ENCODE measurements at places on chromosomes 7 and 10.
A peak's percentile ranks its signal among the peaks of the same experiment; 100 is the strongest.

DNA sequence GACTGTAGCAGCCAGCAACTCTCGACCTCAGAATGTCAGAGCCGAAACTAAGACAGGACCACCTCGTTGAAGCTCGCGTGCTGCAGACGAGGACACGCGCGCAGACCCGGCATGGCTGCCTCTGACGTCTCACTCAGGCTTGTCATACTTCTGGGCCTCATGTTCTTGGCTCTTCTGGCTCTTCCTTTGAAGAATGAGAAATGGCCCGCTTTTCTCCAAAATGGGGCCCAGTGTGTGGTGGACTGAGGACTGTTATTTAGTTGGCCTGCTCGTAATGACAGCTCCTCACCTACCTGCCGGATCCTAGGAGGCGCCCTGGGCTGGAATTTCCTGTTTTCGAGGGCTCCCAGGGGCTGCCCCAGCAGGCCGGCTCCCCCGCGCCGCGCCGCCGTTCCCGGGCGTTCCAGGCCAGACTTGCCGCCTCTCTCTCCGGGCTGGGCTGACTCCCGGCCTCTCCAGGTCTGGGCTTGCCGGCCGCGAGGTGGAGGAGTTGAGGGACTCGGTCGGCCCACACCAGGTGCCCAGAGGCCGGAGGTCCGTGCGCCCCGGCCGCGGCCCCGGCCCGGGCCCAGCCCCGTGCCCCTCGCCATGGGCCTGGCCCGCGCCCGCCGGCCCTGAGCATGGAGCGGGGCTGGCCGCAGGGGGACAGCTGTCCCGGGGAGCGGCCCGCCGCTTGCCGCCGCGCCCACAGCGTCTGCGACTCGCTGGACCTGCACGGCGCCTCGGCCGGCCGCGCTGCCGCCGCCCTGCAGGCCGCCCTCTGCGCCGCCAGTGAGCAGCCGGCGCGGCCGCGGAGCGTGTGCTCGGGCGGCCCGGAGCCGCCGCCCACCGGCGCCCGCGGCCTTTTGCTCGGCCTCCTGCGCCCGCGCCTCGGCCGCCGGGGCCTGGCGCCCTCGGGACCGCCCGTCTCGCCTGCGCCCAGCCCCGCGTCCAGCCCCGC, 28.1 kb downstream of the AGAP3 start:
- DNase-seq, result no peak

DNA sequence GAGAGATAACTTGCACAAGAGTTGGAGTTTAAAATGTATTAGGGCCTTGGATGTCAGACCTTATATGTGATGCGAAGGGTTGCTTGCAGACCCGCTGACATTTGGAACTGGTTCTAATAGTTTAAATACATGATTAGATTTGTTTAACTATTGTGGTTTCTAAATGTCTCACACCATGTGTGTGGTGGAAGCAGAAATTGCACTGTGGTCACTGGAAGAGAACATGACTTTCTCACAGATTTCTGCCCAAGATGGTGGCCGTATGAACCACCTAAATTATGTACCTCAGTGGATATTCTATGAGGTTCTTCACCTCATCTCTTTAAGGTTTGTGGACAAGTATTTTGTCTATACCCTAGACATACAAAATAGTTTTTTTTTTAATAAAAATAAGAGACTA, 8.2 kb upstream of the C1QL3 start:
- DNase-seq, result no peak

DNA sequence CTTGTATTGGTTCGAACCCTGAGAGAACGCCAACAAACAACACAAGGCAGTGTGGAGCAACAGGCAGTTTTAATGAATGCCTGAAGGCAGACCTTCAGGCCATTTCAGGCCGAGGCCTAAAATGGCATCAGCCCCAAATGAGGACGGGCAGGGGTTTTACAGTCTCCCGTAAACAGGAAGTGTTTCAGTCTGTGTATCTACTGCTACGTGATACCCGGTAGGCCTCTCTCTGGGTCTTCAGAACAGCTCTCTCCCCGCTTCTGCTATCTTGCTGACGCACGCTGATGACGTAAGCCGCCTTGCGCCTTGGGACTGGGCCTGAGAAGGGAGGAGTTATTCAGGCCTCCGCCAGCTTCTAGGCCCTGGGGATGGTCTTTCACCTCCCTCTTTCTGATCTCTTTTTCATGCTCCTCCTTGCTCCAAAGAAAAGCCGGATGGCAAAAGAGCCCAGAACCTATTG, 67.7 kb downstream of the ST8SIA6 start:
- no peak for DNase-seq

GRCh38 chr7:98935811-98936210, 57.5 kb downstream of the TRRAP start:
- DNase-seq, result no peak

- no peak for DNase-seq
These were observed 123.6 kb upstream of the ANK3 start for GRCh38 chr10:60513281-60513680.

GRCh38 chr10:22606164-22606614, 108.2 kb downstream of the PIP4K2A start:
- no peak for DNase-seq

DNA sequence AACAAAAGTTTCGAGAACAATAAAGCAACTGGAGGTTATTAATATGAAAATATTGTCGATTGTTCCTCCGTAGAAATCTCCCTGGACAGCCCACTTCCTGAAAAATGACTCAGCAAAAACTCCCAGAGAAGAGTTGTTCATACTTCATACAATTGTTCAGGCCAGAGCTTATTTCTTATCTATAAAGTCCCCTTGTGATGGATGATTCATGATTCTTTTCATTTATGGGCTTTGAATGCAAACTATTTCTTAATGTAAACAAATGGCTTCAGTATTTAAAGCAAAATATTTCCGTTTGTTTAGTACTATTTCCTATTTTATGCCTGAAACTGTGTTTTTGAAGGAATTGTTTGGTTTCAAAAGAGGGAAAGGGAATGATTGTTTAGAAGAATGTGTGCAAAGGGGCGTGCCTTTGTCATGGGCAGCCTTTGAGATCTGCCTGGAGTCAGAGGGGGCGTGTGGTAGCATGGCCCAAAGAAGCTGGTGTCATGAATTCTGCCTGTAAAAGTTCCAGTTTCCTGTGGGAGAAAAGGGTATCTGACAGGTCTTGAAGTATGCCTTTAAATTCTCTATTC, 26.2 kb upstream of the EXOC6 start:
- no peak for DNase-seq

- no peak for DNase-seq
These were observed 82.2 kb downstream of the SLC16A9 start for GRCh38 chr10:59627366-59628018.

GRCh38 chr10:132637477-132638129, 100.0 kb downstream of the INPP5A start:
- DNase-seq, result peak; percentile 4

- no peak for DNase-seq
These were observed 342.2 kb upstream of the MEOX2 start for GRCh38 chr7:16028636-16029035.

DNA sequence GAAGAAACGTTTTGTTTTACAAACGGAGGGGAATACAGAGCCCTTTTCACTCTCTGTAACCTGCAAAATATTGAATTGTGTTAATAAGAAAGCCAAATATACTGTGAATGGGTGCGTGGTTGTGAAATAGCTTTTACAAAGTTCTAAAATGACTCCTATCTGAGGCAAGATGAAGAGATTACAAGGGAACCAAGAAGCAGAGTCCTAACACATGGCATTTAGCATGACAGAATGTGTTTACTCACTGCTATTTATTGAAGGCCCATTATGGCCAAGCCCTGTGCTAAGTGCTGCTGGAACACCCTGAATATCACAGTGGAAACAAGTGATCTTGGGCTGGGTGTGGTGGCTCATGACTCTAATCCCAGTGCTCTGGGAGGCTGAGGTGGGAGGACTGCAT, 12.9 kb downstream of the JCAD start:
- DNase-seq, result no peak

GRCh38 chr10:23191764-23192711, at the start of gene PTF1A:
Gene PTF1A, plus strand, starts transcription at chr10:23192312. Its CDS starts 219 bp downstream, at chr10:23192531.
- DNase-seq, result no peak

DNA sequence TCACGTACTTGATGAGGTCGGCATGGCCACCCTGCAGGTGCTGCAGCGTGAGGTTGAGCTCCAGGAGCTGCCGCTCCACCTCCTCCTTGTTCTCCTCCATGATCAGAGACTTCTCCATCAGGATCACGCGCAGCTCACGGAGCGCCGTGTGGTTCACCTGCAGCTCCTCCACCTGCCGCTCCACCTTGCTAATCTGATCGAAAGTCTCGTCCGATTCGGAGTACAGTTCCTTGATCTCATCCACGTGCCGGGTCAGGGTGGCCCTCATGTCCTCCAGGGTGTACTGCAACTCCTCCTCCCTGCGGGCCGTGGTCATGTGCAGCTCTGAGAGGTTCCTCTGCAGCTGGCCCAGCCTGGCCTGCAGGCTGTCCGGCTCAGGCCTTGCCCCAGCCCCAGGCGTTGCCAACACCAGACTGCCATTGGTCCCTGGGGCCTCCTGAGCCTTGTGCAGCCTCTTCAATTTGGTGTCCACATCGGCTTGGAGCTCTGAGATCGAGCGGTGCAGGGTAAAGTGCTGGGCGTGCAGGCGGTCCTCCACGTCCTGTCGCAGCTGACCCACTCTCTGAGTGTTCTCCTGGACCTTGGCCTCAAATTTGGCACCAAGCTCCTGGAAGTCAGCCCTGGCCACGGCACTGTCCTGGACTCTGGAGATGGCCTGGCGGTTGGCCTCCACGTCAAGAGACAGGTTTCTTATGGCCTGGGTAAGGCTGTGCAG, 13.9 kb downstream of the MMRN2 start:
- no peak for DNase-seq

DNA sequence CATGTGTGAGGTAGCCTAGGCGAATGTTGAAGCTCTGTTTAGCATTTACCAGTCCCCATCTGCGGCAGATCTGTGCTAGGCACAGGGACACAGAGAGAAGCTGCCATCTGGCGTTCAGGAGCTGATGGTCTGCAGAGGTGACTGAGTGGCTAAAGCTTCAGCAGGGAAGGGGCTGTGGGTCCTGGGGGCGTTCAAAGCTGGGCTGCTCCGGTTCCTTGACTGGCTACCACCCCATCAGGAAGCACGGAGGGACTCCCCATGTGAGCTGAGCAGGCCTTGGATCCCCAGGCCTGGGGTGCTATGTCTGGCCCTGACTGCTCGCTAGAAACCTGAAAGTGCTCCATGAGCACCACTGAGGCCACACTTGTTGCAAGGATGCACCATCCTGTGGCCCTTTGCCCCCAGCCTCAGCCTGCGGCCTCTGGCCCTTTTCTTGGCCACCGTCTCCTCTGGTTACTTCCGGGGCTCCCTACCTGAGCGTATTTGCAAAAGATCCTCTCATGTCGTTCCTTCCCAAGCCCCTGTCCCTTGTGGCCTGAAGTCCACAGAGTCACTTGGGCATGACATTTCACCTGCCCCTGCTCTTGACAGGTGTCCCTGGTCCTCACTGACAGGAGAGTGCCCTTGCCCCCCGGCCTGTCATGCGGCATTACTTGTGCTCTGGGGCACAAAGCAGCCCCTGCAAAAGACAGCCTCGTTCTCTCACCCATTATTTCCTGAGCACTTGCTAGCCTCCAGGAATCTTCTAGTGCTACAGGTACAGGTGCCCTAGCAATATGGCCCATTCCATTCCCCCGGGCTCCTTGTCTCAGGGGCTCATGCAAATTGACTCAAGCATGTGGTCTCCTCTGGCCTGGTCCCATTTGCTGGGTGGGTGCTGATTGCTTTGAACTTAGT, 108.1 kb downstream of the GLRX3 start:
- DNase-seq, result no peak

DNA sequence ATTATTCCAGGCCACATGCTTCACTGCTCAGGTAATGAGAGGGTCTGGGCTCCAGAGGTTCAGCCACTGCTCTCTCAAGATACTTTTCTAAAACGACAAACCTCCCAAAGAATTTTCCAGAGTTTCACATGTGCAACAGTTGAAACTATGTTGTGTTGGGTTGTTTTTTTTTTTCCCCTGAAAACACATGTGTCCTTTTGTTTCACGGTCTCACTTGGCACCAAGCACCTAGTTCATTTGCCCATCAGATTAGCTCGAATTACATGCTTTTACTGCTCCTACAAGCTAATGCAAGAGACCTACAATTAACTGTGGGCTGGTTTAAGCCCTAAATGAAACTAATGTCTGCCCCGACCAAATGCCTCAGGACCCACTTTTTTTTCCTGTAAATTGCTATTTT, 313.3 kb downstream of the FGFR2 start:
- DNase-seq, result no peak

- no peak for DNase-seq
These were observed 623.1 kb downstream of the PTPRN2 start for GRCh38 chr7:157964521-157964920.

GRCh38 chr7:69708857-69709256, 110.6 kb downstream of the AUTS2 start:
- no peak for DNase-seq

- DNase-seq, result peak; percentile 24
These were observed 72.3 kb downstream of the ELMO1 start for GRCh38 chr7:37376386-37376785.

DNA sequence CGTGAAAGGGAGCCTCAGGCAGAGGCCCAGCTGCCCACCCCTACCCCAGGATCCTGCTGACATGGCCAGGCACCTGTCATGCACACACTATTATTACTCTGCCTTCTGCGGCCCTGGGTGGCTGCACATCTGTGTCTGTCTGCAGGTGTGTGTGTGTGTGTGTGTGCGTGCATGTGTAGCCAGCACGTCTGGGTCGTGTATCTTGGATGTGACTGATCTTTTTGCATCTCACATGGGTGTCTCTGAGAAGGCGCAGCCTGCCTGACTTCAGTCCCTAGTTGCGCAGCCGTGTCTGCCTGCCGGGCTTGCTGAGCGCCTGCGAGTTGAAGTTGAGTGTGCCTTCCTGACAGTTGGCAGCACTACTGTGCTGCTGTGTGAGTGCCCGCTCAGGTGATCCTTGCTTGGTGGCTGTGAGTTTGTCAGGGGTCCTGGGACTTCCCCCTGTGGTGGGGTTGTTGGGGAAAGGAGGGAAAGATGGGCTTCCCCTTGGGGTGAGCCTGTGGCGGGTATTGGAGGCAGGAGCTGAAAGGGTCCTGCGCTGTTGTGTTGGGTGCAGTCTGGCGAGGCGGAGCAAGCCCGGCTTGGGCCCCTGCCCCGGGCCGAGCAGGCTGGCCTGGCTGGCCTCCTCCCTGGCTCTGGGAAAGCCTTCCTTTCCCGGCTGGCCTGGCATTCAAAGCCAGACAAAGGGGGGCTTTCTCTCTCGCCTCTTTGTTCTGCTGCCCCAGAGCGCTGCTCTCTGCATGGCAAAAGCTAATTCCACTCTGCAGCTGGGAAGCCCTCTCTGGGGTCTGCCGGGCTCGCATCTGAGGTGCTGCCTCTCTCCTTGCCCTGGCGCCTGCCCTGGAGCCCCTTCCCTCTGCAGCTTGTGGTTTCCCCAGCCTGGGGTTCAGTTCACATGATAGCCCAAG, 4.9 kb downstream of the TRIM8 start:
- no peak for DNase-seq

- no peak for DNase-seq
These were observed 5.7 kb upstream of the PRR15 start for GRCh38 chr7:29557954-29558353.

Measured in activated T-cell treated with anti-CD3 and anti-CD28 coated beads for 24 hours (primary cell).